HT-29 (cell line): ENCODE measurements at places on chromosomes 13 and 19.

DNA sequence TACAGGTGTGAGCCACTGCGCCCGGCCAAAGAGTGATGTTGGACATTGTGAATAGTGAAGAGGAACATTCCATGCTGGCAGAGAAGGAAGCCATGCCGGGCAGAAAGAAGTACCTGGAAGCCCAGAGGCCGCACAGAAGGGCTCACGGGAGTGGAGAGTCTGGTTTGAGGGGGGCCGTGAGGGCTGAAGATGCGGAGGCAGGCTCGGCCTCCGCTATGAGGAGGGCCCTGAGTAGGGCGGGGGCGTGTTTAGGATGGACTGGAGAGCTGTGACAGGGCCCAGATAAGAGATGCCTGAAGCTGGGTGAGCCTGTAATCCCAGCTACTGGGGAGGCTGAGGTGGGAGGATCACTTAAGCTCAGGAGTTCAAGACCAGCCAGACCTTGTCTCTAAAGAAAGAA is 1.6 kb downstream of the JOSD2 start:
- no peak for DNase-seq

DNA sequence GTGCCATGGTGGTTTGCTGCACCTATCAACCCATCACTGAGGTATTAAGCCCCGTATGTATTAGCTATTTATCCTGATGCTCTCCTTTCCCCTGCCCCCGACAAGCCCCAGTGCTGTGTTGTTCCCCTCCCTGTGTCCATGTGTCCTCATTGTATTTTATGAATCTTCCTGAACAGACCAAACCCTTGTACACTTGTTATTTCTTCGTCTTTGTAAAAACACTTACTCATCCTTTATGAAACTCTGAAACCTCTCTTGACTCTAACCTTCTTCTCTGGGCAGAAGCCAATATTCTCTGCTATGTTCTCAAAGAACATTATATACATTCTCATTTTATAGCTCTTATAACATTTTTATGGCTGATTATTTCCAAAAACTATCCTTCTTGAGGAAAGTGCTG is 746.9 kb downstream of the EFNB2 start:
- no peak for DNase-seq

DNA sequence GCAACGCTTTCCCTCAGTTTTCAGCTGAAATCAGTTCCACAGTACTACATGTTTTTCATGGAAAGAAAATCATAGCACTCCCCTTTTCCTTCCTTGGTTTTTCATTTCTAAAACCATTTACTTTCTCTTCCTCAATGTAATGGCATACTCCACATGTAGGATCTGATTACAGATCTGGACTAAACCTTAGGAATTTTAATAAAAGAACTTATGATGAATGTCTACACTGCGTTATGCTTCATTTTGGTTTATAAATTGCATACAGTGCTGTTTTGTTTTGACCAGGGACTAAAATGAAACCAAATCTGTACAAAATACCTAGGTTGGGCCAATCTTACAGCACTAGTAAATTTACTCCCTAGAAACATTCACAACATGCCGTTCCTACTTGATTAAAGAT is 589.9 kb downstream of the TBC1D4 start:
- no peak for DNase-seq

GRCh38 chr13:109747524-109747923 is 38.9 kb downstream of the IRS2 start:
- DNase-seq, result peak; percentile 51

- peak; percentile 58 for DNase-seq
Observed at GRCh38 chr19:39194832-39195542, 1.8 kb upstream of the NCCRP1 start.

DNA sequence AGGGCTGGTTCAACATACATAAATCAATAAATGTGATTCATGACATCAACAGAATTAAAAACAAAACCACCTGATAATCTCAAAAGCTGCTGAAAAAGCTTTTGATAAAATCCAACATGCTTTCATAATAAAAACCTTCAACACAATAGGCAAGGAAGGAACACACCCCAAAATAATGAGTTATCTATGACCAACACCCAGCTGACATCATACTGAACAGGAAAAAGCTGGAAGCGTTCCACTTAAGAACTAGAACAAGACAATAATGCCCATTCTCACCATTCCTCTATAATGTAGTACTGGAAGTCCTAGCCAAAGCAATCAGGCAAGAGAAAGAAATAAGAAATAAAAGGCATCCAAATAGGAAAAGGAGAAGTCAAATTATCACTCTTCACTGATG is 116.2 kb upstream of the FREM2 start:
- no peak for DNase-seq

- peak; percentile 46 for DNase-seq
Observed at GRCh38 chr13:99467764-99468163, 33.5 kb upstream of the TM9SF2 start.

DNA sequence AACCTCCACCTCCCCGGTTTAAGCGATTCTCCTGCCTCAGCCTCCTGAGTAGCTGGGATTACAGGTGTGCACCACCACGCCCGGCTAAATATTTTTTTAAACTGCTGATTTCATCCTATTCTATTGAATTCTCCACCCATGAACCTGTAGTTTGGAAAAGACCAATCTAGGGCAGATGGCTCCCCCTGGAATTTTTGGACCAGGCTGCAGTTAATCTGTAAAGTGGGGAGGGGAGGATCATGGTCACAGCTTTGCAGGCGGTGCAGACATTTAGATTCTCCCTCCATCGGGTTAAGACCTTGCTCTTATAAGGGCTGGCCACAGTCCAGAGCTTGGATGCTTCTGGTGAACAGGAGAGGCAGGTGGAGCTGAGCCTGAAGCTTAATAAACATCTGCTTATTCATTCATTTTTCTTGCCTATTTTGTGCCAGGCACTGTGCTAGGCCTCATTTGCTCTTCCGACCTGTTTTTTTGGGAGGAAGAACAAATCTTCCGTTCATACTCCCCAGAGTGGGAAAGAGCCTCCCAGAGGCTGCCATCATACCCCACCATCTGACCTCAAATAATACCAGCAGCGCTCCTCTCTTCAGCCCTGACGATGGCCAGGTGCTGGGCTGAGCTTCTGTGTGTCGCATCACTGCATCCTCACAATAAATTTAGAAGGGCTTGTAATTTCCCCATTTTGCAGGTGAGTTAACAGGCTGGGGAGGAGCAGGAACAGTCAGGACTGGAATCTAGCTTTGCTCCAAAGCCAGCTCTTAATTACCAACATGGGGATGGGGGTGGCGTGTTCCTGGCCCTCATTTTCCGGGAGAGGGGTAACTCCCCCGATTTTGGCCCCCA is 902 bp upstream of the CCDC106 start:
- DNase-seq, result no peak

DNA sequence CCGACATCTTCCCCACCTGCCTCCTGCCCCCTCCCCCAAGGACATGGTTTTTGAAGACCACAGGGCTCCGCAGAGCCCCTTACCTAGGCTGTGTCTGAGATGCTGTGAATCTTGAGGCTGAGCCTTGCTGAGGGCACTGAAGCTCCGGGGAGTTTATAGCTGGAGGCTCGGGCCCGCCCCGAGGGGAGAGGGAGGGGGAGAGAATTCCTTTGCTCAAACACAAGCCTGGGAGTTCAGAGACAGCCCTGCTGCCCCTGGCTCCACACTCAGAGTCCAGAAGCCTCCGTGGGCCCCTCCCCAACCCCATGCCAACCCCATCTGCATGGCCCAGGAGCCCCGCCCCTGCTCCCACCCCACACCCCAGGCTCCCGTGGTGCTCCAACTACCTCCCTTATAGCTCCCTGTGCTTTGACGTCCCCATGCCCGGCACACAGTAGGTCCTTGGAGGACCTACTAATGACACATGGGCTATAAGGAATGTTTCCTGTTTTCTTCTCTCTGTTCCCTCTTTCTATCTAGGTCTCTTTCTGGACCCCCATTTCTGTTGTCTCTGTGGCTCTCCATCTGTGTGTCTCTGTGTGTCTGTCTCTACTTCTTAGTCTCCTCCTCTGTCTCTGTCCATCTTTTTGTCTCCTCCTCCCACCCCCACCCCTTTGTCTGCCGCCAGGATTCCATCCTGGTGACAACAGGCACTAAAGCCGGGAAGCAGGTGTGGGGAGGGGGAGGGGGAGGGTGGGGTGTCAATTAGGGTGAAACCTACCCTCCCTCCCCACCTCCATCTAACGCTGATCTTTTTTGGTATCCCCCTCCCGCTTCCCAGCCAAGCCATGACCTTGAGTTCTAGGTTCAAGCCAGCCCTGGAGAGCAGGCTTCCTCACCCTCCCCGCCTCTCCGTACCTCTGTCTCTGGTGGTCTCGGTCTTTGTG is at the start of gene TNNT1:
TSS of gene TNNT1 (minus strand) at position 129 of the 926 bp plus-strand sequence. CDS start 2,049 bp downstream, outside the sequence.
- no peak for DNase-seq

DNA sequence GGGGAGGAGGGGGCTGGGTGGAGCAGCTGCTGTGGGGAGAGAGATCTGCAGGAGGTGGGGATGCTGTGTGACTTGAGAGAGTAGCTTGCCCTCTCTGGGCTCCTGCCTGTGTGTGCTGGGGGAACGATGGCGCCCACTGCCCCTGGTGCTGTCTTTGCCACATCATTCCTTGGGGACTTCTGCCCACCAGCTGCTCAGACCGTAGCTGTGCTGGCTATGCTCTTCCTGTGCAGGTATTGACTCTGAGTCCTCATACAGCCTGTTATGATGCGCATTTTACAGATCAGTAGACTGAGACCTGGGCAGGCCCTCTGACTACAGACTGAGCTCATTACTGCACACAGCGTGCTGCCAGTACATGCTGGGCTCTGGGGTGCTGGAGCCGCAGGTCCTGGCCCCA is 51.1 kb downstream of the DNM2 start:
- no peak for DNase-seq

GRCh38 chr13:31352467-31352866 is 152.7 kb downstream of the B3GLCT start:
- no peak for DNase-seq

DNA sequence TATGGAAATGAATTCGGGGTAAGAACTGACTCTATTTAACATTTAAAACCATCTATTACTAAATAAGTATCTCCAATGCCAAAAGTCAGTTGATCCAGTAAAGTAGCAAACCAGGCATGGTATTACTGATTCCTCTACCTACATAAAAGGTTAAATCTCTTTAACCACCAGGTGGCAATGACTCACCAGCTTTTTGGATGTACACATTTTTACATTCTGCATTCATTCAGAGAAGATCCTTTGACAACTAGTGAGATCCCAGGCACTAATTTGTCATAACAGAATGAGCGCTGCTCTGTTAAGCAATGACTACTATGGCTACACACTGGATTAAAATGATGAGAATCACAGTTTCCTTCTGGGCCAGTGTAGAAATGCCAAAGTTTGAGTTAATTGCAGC is 329.8 kb upstream of the GPC6 start:
- peak; percentile 21 for DNase-seq

- no peak for DNase-seq
Observed at GRCh38 chr13:74398599-74398998, 264.4 kb upstream of the KLF12 start.

DNA sequence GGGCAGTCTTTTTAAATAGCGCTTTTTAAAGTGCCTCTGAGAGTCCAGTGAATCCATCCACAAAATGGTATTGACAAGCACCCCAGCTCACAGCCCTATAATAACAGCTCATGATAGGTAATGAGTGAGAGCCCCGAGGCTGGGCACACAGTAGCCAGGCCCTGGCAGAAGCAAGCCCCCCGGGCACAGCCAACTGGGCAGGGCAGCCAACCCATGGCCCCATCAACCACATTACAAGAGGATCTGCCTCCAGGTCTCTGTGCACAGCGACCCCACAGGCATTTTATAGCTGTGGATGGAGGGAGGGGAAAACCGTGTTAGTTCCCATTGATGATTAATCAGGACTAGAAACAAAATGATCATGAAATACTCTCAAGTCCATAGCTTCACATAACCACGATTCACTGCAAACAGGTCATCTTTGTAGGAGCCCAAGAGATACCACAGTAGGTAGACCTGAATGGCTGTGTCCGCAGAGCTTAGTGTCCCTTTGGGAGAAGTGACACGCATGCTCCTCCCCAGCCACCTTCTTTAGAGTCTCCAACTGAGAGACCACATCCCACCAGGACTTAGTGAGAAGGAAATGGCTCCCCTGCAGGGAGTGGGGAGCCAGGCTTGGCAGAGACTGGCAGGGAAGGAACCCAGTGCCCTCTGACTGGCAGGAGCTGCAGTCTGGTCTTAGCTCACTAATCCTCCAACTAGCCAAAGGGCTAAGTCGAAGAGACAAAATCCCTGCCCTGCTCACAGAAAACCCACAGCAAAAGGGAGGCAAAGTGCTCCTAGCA is 4.3 kb upstream of the VSTM2B start:
- DNase-seq, result no peak

GRCh38 chr19:29503140-29503758 is 22.5 kb upstream of the VSTM2B start:
- no peak for DNase-seq

DNA sequence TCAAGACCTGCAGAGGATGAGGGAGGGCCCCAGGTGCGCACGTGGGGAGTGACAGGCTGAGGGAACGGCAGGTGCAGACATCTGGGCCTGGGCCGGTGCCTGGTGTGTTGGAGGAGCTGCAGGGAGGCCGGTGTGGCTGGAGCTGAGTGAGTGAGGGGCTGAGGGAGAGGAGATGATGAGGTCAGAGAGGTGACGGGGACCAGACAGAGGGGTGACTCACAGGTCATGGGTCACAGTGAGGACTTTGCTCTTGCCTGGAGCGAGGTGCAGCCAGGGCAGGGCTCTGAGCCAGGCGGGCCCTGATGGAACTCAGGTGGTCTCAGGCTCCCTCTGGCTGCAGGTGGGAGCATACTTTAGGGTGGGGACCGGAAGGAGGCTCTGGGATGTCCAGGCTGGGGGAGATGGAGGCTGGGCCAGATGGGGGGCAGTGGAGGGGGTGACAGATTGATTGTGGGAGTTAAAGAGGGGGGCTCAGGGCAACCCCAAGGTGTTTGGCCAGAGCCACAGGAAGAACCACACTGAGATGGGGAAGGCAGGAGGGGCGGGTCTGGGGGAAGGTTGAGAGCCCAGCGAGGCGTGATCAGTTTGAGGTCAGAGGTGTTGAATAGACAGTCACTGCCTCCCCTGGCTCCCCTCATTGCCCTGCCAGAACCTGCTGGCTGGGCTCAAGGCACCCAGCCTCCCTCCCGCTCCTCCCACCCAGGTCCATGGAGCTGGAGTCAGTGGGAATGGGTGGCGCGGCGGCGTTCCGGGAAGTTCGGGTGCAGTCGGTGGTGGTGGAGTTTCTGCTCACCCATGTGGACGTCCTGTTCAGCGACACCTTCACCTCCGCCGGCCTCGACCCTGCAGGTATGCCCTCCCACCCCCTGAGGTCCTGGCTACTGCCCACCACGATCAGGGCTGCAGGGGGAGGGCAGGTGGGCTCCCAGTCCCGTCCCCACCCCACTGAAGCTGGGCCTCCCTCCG is 8.4 kb downstream of the ARHGAP33 start:
- no peak for DNase-seq

- DNase-seq, result peak; percentile 75
Observed at GRCh38 chr19:44903602-44904425, 1.8 kb upstream of the APOE start.

- peak; percentile 73 for DNase-seq
Observed at GRCh38 chr13:112893570-112894422, 75.2 kb upstream of the MCF2L start.
